CD4-positive, alpha-beta T cell treated with Interleukin-17A for 1 hour (primary cell): ENCODE measurements at places on chromosomes 3 and 15.

- DNase-seq, result no peak
Measured at GRCh38 chr3:74633021-74633420, 18.6 kb upstream of the CNTN3 start.

- DNase-seq, result no peak
Measured at GRCh38 chr3:181265750-181266333, 276.3 kb upstream of the DNAJC19 start.

GRCh38 chr15:56222302-56222701 lies 21.4 kb downstream of the RFX7 start:
- no peak for DNase-seq

GRCh38 chr3:117651246-117651645 lies 941.7 kb downstream of the TUSC7 start:
- no peak for DNase-seq
